ENCODE measurements at places on chromosomes 16 and 17.

- DNase-seq = no peak
Observed at GRCh38 chr17:52546493-52546892, 388.0 kb upstream of the CA10 start.

- no peak for DNase-seq
Observed at GRCh38 chr17:70171159-70171558, 1.8 kb downstream of the KCNJ2 start.

DNA sequence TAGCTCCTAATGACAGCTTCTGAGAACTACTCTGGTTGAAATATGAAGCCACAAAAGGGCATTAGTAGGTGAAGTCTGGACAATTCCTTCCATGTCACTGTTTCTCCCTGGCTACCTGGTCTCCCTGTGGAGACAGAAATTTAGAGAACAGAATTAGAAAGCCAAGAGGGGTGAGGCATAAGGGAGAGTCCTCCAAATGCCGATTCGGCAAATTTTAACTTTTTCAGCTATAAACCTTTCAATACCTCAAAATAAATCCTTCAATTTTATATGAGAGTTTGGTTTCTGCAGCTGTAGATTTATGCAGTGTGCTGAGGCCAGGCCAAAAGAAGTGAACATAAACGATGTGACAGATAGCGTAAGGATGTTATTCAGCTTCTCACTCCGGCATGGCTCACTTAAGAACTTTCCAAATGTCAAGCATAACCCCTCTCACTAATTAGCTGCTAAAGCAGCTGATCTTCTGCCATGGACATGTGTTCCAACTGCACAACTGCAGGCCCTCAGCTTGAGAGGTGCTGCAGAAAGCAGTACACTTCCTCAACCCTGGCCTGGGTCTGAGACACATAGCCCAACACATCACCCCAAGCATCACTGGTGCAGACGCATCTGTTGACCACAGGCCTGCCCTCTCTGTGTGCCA lies 247.9 kb upstream of the SOX9 start:
- no peak for DNase-seq

DNA sequence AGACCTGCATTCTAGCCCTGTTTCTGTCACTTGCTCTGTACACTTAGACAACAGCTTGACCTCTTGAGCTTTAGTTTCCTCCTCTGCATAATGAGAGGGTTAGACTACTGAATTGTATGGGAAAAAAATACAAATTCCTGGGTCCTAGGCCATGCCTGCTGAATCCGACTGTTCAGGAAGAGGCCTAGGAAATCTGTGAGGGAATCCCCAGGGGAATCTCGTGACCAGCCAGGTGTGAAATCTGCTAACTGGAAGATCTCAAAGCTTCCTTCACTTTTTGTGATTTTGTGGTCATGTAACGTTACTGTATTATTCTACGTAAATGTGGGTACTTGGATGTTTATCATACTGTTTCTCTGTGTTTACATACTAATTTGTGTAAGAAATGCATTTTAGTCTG lies 58.2 kb downstream of the CYLD start:
- DNase-seq = no peak

GRCh38 chr16:75742424-75743047 lies 16.2 kb upstream of the CPHXL start:
- DNase-seq = no peak

DNA sequence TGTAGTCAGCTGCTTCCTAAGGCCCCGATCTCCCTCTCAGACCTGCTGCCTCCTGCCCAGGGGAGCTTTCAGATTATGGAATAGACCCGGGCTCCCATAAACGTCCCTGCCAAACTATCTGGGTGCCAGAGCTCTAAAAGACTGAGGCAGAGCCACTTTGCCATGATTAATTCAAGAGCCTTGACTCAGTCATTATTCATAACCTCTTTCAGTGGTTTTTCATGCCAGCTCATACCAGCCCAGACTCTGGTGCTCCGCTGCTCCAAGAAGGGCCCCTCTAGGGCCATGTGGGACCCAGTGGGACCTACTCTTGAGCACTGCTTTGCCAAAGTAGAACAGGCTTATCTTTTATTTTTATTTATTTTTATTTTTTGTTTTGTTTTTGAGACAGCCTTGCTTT lies 23.9 kb downstream of the DNAI2 start:
- no peak for DNase-seq

DNA sequence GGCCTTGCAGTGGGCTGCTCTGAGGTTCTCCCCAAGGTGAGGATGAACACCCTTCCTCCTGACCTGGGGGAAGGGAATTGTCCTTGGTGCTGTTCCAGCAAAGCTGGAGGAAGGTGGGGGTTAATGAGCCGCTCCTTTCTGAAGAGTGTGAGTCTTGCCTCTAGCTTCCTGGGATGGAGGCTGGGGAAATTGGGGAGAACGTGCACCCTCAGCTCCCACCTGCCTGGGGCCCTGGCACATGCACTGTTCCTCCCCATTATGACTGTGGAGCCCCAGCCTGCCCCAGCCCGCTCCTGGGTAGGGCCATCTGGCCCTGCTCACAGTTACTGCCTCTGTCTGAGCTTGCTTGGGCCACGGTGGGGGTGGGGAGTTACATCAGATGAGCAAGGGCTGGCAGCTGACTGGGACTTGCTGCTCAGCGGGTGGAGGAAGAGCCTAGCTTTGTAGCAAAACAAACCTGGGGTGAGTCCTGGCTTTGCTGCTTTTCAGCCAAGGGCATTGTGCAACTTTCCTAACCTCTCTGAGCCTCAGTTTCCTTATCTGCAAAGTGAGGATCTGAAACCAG lies 11.1 kb downstream of the TNS4 start:
- no peak for DNase-seq

DNA sequence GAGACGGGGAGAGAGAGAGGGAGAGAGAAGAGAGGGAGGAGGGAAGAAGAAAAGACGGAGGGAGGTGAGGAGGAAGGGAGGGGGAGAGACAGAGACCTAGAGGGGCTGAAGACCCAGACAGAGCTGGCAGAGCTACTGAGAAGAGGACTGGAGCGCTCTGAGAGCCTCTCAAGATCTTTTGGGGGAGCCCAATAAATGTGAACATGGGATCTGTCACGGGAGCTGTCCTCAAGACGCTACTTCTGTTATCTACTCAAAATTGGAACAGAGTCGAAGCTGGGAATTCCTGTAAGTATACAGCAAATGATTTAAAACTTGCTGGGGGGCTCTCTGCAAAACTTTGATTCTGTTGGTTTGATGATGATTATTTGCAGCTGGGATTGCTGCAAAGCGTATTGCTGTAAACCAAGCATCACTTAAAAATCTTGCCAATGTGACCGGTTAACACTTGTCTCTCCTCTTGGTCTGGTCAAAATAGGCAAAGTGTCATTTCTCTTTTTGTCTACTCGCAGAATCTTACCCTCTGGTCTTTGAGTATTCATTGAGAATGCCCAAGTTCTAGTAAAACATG lies 344 bp downstream of the CNTNAP4 start:
- DNase-seq = no peak

DNA sequence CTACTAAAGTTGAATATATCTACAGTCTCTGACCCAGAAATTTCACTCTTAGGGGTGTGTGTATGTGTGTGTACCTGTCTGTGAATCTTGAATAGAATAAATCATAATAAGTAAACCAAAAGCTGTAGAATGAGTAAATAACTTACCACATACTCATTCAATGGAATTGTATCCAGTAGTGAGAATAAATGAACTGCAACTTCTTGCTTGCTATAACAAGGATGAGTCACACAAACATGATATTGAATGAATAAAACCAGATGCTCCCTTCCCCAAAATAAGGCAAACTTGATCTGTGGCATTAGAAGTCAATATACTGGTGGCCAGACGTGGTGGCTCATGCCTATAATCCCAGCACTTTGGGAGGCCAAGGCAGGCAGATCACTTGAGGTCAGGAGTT lies 259.8 kb upstream of the MON1B start:
- DNase-seq = no peak

- DNase-seq = peak; percentile 36
Observed at GRCh38 chr16:23949630-23950290, 114.0 kb downstream of the PRKCB start.

GRCh38 chr17:48577946-48578615 lies at the start of gene HOXB4:
TSS of gene HOXB4 (minus strand) at chr17:48578350. CDS start at chr17:48578319, 31 bp downstream.
- no peak for DNase-seq

- no peak for DNase-seq
Observed at GRCh38 chr16:25978218-25978617, 286.5 kb downstream of the HS3ST4 start.

DNA sequence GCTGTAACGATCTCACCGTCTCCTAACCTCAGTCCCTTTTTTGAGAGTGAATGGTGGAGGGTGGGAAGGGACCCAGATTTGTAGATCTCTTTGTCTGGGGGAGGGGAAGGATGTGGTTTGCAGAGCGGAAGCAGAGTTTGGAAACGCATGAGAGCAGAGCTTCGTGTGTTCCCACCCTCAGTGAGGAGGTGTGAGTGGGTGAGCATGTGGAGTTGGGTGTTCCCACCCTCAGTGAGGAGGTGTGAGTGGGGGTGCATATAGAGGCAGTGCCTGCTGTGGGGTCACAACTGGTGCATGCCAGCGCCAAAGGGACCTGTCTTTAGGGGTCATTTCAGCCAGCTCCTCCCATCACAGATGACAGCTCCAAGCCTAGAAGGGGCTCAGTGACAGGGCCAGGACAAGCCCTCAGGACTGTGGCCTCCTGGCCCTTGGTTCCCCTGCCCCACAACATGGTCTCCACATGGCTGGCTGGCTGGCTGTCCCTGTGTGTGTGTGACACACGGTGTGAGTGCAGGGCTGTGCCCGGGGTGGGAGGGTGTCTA lies 1.8 kb upstream of the CISD3 start:
- DNase-seq = no peak

DNA sequence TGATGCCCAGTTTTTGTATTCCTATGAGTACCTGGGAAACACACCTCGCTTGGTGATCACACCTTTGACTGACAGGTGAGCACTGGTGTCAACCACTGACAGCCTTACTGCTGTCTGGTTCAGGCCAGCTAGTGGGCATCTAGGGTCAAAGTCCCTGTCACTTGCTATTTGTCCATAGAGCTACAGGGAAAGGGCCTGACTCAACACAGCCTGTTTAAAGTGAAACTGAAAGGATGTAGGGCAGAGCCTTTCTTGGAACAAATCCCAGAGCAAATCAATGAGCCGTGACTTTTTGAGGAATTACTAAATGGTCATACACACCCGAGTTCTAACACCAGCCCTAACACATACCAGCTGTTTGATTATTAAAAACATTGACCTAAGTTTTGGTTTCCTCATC lies 106.8 kb downstream of the DNAH9 start:
- DNase-seq = no peak

DNA sequence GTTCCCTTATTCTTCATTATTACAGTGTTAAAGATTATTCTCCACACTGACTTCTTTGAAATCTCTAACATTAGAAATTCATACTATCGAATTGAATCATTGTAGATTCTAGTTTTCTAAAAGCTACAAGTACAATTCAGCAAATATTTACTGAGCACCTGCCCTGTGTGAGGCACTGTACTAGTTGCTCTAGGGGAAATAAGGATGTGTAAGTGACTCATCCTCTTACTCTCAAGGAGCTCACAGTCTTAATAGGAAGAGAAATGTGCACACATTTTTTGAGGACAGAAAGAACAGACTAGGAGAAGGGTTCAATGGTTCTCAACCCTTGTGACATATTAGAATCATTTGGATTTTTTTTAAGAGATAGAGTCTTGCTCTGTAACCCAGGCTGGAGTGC lies 7.7 kb upstream of the SLFN12L start:
- no peak for DNase-seq

- DNase-seq = no peak
Observed at GRCh38 chr17:10804546-10804945, 647 bp upstream of the TMEM238L start.

- no peak for DNase-seq
Observed at GRCh38 chr17:76238847-76239537, 1.3 kb downstream of the RNF157 start.

GRCh38 chr17:34654276-34654880 lies 75.0 kb downstream of the TMEM132E start:
- DNase-seq = no peak

GRCh38 chr17:13978478-13978877 lies 90.8 kb upstream of the COX10 start:
- DNase-seq = no peak

GRCh38 chr17:36008998-36009665 lies 7.8 kb upstream of the CCL15 start:
- no peak for DNase-seq

- DNase-seq = no peak
Observed at GRCh38 chr17:27607521-27608091, 23.4 kb upstream of the LGALS9 start.

- DNase-seq = no peak
Observed at GRCh38 chr16:88866151-88866920, at the start of gene PABPN1L. TSS of gene PABPN1L (minus strand) at chr16:88866660. CDS start at chr16:88866606, 54 bp downstream.

DNA sequence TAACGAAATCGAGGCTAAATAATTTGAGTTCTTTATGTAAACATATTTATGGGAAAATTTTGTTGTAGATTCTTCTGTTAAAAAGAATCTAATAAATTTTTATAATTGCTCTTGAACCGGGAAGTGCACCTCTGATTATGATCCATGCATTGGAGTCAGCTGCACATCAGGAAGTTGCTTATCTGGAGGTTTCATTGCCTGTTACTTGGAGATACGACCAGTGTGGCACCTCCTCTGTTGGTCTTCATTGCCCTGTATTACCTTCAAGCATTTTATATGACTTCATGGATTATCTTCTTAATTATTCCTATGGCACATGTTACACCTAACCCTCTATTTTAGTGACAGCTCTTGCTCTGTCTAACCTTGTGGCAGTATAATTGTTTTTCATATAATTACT lies 312.6 kb upstream of the TBX2 start:
- no peak for DNase-seq

DNA sequence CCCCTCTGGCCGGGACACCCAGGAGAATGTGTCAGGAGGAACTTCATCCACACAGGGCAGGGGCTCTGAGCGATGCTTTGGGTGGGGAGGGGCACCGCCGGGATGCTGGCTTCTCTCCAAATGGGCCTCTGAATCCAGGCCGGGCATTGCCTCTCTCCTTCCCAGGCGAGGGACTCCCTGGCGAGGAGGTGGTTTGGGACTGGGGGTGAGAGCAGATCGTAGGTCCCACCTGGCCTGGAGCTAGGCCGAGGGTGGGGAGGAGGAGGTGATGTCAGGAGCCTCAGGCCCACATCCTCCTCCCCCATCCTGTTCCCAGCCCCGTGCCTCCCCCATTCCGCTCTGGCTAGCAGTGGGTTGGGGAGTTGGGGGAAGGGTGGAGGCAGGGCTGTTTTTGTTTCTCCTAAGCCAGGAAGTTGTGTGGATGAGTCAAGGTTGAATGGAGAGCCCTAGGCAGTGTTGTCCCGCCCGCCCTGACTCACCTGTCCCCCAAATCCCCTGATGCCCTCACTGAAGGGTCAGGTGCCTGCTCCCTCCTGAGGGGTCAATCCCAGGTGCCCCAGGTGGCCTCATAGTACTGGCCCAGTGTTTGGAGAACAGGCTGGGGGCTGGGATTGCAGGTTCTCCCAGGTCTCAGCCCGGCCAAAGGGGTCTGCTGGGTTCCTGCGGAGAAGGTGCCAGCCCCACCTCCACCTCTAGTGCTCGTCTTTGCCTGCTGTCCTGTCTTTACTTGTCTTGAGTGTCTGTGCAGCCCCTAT lies 2.8 kb downstream of the GRB7 start:
- DNase-seq = no peak

GRCh38 chr17:59296190-59296589 lies 35.3 kb upstream of the YPEL2 start:
- no peak for DNase-seq
